ENCODE measurements at places on chromosomes 4 and X. TPM values are rescaled to one million over a fixed set of nuclear protein-coding genes. Genes with fewer than 3 reads are reported as not detected.

- no peak for DNase-seq
Measured at GRCh38 chr4:62640296-62640695, 1440.2 kb downstream of the ADGRL3 start.

DNA sequence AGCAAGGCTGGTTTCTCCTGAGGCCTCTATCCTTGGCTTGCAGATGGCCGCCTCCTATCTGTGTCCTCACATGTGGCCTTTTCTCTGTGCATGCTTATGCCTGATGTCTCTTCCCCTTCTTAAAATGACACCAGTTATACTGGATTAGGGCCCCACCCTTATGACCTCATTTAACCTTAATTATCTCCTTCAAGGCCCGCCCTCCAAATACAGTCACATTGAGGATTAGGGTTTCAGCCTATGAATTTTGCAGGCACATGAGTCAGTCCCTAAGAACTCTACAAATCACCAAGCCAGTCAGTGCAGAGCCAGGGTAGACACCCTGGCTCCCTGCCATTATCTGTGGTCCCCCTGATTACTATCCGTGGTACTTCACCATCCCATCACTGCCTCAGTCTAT lies 51.6 kb downstream of the MAML3 start:
- DNase-seq: no peak

DNA sequence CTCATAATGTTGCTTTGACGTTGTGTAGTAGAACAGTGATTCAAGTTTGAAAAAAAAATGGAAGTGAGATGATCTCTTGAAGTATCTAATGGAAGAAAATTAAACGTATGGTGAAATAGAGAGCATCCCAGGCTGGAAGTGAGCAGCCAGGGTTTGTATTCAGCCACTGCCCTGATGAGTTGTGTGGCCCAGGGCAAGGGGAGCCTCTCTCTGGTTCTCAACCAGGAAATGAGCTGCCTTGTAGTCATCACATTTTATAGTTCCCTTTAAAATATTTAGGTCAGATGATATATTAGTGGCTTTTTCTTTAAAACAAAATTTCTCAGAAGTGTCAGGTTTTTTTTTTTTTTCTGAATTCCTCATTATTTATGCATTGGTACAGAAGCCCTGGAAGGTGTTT lies 150.3 kb downstream of the GPAT3 start:
- no peak for DNase-seq

GRCh38 chrX:140149761-140150160 lies 184.4 kb upstream of the CXorf66 start:
- DNase-seq: no peak

The C4orf36 gene
- not detected for total RNA-seq

The ARMCX2 gene
- 92.3 TPM for total RNA-seq

The ZNF81 gene
- total RNA-seq: 4.3 TPM

The EOLA2 gene
- total RNA-seq: 26.2 TPM

The IL13RA2 gene
- not detected for total RNA-seq

Data from cardiac muscle cell (in vitro differentiated cells and primary cell).